ENCODE measurements at places on chromosomes 1 and 21.

DNA sequence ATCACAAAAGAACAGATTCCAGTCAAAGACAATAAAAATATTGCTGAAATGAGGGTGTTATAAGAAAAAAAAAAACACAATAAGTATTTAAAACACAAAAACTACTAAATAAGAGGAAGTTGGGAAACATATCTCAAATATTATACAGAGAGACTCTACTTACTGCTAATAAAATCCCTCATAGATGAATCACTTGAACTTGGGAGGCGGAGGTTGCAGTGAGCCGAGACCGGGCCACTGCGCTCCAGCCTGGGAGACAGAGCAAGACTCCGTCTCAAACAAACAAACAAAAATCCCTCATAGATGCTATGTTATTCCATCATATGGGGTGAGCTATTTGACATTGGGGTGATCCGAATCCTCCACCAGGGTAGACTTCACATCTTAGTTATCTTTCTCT, 48.0 kb upstream of the ZNF281 start:
- DNase-seq: no peak

DNA sequence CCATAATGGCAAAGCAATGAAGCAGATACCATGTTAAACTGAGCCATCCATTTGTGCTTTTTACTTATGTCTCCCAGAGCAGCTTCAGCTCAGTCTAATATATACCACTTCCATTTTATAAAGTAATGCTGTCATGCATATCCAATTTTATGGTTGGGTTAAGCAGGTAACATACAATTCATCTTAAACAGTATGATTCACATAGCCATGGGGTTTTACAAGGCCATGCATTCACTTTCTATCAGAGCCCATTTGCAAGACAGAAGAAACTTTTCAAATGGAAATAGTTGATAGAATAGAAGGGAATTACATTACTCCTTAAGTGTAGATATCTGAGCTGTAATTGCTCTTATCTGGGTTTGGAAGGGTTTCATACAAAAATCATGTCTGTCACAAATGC, 580.5 kb upstream of the CXADR start:
- DNase-seq: no peak

- DNase-seq: no peak
Measured at GRCh38 chr1:39992888-39993287, 37.9 kb downstream of the MFSD2A start.

DNA sequence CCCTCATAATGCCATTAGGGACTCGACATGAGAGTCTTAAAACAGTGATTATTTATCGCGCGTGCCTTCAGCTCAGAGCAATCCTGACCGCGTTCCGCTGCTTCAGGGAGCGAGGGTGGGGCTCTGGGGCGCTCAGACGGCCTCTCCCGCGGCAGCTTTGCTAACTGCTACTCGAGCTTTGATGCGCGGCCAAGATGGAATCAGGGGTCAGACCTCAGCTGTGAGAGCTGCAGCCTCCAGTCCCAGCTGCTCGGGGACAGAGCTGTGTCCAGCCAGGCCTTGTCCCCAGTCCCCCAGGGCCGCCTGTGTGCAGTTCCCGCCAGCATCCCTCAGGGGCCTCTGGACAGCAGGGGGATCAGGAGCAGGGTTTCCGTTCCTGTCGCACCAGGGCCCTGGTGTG, 104.6 kb upstream of the TTC34 start:
- DNase-seq: no peak

DNA sequence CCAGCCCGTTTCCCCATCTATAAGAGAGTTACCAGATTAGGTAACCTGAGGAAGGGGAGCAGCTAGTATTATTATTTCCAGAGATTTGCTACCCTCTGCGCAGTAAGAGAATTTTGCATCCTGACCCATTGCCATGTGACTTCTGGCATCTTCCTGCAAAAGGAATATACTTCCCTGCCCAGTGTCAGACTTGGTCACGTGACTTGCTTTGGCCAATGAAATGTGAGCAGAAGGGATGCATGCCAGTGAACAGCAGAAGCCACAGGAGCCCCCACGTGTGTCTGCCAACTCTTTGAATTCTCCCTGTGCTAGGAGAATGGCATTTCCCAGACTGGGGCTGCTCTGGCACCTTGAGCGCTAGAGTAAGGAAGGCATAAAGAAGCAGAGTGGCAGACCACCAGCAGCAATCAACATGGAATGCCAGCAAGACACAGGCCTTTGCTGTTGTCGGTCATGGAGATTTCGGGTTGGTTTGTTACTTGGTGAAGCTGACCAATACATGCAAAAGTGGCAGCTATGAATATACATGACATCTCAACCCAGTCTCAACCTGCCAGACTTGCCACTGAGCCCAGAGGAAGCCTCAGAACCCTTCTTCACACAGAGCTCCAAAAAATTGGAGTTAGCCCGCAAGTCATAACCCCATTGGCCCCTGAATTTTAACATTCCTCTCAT, 26.4 kb upstream of the SDHB start:
- no peak for DNase-seq

- no peak for DNase-seq
Measured at GRCh38 chr1:79974659-79975058, 968.1 kb upstream of the ADGRL4 start.

DNA sequence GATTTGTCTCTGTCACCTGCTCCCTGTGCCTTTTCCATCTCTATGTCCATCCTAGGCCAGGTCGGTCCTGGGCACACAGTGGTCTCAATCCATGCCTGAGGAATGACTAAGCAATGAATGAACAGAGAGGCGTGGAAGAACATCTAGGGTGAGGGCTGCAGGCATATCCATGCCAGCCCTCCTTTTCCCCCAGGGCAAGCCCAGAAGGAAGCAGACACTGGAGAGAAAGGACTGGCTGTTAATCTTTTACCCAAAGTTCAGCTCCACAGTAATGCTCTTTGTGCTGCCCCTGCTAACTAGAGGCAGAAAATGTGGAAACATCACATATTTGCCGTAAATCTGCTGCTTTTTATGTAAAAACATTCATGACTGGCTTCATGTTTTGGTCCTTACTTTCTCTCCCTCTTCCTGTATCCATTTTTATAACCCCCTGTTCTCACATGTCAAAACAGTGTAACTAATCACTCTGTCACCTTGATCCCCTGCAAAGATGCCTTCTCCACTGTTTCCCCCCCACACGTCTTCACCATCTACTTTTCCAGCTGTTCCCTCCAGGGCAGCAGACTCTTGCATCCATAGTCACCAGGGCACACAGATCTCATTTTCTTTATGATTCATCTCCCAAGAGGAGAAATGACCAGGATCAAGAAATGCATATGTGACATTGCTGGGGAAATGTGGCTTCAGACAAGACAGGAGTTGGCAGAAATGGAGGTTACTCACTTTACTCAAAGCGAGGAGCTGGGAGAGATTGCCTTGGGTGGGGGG, 166.4 kb upstream of the PROX1 start:
- no peak for DNase-seq

DNA sequence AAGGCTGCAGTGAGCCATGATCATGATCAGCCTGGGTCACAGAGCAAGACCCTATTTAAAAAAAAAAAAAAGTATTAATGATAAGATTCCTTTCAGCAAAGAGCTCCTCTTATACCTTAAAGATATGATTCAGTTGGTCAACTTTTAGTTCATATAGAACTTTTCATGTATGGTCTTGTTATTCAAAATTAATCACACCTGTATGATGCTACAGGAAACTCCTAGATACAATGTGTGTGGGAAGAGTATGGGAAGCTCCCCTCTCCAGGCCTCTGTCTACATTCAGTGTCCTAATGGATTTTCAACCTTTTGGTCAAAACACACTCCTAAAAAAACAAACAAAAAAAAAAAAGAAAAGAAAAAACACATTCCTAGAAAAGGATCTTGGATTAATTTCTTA, 17.1 kb downstream of the MR1 start:
- no peak for DNase-seq

DNA sequence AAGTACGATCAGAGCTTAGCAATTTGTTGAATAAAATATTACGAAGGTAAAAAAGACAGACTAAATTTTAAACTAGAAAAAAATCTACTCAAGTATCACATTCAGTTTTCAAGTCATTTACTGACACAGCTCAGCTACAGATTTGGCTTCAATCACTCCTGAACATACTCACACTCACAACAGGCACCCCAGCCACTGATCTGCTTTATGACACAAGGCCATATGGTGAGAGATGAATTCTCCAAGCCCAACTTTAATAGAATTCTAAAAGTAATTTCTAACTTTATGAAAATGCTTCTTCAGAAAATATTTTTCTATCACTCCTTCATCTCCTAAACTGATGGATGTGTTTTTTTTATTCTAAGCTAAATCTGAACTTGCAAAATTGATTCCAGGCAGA, 337.1 kb downstream of the HHIPL2 start:
- no peak for DNase-seq

- DNase-seq: no peak
Measured at GRCh38 chr1:202835548-202836072, 24.9 kb downstream of the PCAT6 start.

- no peak for DNase-seq
Measured at GRCh38 chr1:19644395-19644680, 227 bp downstream of the NBL1 start.

- no peak for DNase-seq
Measured at GRCh38 chr1:109984190-109984455, 442 bp upstream of the AHCYL1 start.

GRCh38 chr1:156106624-156107488, 7.7 kb upstream of the LMNA start:
- DNase-seq: no peak

DNA sequence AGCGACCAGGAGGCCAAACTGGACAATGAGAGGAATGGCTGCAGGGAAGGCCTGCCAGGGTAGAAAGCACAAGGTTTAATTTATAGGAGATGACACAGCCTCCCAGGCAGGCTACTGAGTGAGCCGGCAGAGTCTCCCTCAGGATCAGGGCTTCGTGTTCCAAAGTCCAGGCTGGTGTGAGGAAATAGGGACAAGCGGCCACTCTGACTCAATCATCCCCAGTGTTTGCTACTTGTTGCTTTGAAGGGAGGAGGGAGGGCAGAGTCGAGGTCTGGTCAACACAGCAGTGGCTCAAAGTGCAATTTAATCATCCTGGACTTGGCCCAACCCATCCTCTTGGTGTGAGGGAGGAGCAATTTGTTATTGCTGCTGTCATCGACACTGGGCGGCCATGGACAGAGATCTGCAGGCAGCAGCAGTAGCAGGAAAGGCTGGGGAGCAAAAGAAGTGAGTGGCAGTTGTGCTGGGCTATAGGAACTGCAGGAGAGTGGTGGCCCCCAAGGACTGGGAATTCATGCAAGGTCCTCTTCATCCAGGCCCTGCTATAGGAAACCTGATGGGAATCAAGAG, 27.5 kb downstream of the TBX15 start:
- no peak for DNase-seq

GRCh38 chr1:1371746-1372711, 3.0 kb downstream of the AURKAIP1 start:
- DNase-seq: peak; percentile 79

GRCh38 chr21:37873655-37874054, 42.6 kb downstream of the KCNJ6 start:
- DNase-seq: no peak

- DNase-seq: no peak
Measured at GRCh38 chr1:244207935-244208244, 156.8 kb downstream of the ZBTB18 start.

DNA sequence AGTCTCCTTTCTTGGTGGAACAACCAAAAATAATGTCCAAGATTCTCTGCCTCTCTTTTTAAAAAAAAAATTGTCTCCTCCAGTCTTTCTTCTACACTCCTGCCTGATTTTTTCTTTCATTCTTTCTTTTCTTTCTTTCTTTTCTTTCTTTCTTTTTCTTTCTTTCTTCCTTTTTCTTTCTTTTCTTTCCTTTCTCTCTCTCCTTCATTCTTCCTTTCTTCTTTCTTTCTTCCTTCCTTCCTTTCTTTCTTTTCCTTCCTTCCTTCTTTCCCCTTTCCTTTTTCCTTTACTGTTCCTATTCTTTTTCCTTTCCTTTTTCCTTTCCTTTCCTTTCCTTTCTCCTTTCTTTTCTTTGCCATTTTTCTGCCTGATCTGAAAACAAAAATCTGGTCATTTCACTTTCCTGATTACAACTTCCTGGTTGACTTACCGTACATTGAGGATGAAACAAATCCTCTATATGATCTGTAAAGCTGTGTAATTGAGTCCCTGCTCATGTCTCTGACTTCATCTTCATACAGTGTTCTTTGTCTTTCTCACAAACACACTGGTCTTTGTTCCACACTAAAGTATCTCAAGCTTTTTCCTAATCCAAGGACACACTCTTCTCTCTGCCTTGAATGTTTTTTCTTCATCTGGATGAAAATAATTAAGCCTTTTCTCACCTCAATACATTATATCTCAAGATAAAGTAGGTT, 6.1 kb upstream of the KRTAP23-1 start:
- DNase-seq: no peak

DNA sequence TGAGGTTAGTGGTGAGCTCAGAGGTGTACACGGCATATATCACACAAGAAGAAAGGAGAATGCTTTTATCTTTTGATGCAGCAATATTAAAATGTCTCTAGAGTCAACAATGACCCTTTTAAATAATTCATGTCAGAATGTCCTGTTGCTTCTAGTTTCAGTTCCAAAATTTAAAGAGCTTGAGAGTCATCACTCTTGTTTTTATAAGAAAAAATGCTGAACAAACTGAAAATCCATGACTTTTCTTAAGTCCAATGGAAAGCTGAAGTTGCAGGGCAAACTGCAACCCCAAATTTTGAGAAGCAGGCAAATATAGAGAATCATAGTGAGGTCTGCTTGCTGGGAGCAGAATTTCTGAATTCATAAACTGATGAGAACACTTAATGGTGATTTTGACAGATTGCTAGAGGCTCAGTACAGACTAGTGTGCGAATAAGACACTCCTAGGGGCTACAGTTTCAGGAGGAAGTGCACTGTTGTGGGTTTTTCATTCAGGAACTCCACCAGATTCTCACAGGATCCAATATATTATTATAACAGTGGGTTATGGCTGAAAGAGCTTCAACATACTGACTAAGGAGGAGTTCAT, 135.1 kb downstream of the CLIC6 start:
- DNase-seq: no peak

GRCh38 chr1:1598051-1598719, 1.8 kb downstream of the FNDC10 start:
- no peak for DNase-seq

GRCh38 chr21:43343095-43343991, 83.6 kb downstream of the SIK1 start:
- no peak for DNase-seq

- DNase-seq: no peak
Measured at GRCh38 chr1:185420588-185421081, 103.6 kb upstream of the IVNS1ABP start.

DNA sequence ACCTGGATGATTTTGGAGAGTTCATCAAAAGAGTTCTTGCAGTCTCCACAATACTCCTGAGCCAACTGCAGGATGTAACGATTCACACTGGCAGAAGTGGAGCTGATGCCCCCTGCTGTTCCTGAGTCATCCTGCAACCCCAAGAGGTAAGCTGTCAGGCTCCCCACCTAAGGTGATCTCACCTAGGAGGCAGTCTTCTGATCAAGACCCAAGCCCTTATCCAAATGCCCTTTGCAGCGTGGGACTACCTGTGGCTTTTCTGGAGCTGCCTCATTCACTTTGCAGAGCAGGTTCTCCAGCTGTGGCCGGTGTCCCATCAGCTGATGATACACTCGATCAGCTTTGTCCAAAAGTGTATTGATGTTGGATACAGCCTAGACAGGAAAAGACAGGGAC, 96.4 kb downstream of the UBR4 start:
- no peak for DNase-seq
